Stimulated activated CD8-positive, alpha-beta memory T cell treated with anti-CD3 and anti-CD28 coated beads, Interleukin-15, amount 100 ng/mL, for 4 hours (primary cell): ENCODE measurements at places on chromosomes 1 and 21.

- DNase-seq: peak; percentile 13
These were observed 16.0 kb downstream of the OR2T11 start for GRCh38 chr1:248618878-248619277.

GRCh38 chr1:21518774-21519455, 9.7 kb downstream of the ALPL start:
- no peak for DNase-seq

DNA sequence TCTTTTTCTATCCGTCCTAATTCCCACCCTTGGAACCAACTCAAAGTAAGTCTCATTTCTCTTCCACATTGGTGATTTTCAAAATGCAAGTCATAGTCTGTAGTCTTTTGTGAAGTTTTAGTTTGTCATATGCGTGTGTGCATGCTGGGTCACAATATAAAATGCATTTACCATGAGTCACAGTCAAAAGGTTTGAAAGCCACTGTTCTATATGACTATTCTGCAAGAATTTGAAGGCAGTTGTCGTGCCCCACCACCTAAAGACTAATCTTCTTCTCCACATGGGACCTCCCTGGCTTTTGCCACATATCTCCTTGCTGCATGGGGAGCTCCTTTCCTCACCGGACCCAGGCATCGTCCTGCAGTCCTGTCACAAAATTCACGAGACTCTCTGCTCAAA, 1.6 kb downstream of the STPG1 start:
- DNase-seq: no peak

- no peak for DNase-seq
These were observed 210.0 kb downstream of the HLX start for GRCh38 chr1:221089273-221089672.

GRCh38 chr1:84620720-84621313, 46.6 kb upstream of the CTBS start:
- DNase-seq: peak; percentile 36
